Amniotic epithelial cell (primary cell): ENCODE measurements at places on chromosomes 3 and 15.

- DNase-seq = peak; percentile 78
These were observed 35.8 kb downstream of the PRKCD start for GRCh38 chr3:53196575-53197407.

- DNase-seq = no peak
These were observed 456.4 kb upstream of the CFAP20DC start for GRCh38 chr3:59506191-59506590.

GRCh38 chr15:27595211-27595610 is 503.9 kb downstream of the OCA2 start:
- DNase-seq = no peak

- DNase-seq = no peak
These were observed 29.8 kb upstream of the FAM98B start for GRCh38 chr15:38424101-38424552.

GRCh38 chr3:171011109-171011872 is 15.2 kb downstream of the SLC2A2 start:
- no peak for DNase-seq

DNA sequence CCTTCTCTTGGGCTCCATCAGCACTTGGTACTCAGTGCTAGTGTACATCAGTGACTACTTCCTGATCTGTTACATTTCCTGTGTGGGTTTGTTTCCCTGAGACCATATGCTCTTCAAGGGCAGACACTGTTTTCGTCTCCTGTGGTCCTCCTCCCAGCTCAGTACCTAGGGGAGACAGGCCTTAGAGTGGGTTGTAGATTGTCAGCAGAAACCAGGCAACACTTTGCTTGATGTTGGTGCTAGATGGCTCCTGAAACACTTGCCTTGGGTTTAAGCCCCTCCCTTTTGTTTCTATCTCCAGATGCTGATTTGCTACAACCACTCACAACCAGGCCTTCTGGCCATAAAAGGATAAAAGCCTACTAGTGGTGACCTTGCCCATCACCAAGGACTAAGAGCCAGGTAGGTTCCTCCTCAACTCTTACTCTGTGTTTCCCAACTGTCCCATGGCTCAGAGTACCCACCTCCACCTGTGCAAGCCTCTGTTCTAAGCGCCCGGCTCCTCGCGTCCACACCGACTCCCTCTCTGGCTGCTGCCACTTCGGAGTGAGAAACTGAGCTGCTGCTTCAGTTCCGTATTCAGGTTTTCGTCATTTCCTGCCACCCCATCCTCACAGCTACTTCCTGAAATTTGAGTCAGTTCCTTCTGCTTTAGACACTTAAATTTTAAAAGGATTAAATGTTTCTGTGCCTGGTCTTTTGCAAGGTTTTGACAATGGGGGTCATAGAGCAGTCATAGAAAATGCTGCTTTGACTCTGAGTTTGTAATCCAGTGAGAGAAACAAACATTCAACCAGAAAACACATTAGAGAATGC is at the start of gene HCLS1:
Gene HCLS1 (minus strand): TSS at position 548 of the 816 bp plus-strand sequence. CDS start 2,556 bp downstream, outside the sequence.
- no peak for DNase-seq

DNA sequence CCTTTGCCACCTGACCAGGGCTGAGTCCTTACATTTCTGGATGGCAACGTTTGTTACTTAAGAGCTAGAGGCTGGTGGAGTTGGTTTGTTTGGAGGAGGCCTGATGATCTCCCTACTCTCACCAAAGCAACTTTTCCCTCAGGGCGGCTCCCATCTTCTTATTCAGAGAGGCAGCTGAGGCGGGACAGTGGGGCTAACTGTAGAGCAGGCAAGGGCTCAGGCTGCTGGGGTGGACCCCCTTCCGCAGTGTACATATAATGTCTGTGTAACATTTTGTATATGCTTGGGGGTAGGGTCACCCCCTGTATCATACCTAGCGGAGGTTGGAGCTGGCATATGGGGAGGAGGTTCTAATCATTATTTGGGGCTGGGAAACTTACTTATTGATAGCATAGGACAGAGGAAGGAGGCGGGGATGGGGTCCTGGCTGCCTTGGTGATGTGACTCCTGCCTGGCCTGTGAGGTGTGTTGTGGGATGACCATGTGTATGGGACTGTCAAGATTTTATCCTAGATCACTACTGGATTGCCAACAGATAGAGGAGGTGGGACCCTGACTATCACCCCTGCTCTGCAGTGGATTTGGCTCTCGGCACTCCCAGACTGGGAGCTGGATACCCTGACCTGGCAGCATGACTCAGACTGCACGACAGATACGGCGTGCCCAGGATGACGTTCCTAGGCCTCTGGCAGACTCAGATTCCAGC is 52.5 kb upstream of the UBE2Q2 start:
- no peak for DNase-seq
